ENCODE measurements at places on chromosomes 7 and 10.

DNA sequence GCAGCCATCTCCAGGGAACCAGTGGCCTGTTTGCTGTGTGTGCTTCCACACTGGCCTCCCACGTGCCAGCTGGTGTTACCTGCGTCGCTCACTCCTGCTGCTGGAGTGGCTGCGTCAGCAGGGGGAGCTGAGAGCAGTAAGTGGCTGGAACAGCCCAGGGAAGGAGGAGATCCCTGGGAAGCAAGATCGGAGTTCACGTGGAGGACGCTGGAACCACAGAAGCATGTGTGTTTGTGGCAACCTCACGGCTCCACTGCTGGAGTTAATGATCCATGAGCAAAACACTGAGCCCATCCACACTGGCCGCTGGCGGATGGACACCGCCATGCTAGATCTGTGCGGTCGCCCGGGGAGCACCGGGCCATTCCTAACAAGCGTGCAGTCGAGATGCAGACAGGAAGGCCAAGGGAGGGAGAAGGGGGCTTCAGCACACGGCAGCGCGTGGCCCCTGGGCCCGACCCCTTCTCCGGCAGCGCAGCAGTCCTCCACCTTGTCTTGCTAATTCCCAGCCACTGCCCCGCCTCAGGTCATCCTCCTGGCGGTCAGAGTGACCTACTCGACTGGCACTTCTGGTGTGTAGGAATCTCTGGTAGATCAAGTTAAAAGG is 68.5 kb upstream of the EEPD1 start:
- no peak for DNase-seq

GRCh38 chr7:158448430-158449100 is 139.1 kb downstream of the PTPRN2 start:
- DNase-seq = no peak

GRCh38 chr7:147595042-147595441 is 995.5 kb upstream of the C7orf33 start:
- DNase-seq = no peak

DNA sequence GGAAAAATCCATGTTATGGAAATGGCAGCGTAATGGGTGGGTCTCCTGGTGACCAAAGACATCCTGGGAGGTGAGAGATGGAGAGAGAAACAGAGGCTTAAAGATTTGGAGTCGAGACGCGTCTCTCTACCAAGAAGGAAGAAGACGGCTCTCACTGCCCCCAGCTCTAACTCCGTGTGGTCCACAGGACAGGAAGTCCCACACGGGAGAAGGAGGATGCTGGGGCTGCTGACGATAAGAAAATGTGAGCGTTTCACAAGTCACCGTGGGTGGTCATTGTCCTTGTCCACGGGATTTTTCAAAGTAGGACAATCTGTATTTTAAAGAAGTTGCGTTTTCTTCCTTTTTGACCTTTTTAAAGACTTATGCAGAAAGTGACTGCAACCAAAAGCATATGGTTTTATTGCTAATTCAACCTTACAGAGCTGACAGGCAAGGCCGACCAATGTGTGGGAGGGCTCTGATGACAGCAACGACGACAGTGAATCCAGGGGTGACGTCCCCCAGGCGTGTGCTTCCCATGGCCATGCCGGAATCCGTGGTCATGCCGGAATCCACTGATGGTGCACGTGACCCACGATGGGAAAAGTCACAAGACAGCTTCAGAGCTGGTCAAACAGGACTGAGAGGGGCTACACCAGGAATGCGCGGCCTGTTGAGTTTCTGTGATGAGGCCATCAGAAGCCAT is 341.2 kb downstream of the PTPRN2 start:
- no peak for DNase-seq

GRCh38 chr7:72805526-72806494 is 22.2 kb downstream of the TYW1B start:
- DNase-seq = no peak

- no peak for DNase-seq
Observed at GRCh38 chr7:82760074-82760473, 316.5 kb upstream of the CACNA2D1 start.

DNA sequence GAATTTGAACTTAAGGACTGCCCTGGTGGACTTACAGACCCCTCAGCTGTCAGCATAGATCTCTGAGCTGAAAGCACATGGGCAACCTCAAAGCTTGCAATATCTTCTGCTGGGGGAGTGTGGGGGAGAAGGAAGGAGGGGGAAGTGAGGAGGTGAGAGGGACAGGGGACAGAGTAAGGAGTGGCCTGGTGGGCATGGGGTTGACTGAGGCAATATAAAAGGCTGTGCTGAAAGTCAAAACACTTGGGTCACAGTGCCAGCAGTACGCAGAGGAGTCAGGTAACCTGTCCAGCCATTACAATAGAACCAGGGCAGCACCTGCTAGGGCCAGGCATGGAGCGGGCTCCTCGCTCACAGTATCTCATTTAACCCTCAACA is 43.2 kb downstream of the PPP1R3C start:
- DNase-seq = no peak

GRCh38 chr10:49079072-49079471 is 36.2 kb downstream of the VSTM4 start:
- DNase-seq = no peak

GRCh38 chr7:84697506-84697905 is 489.4 kb downstream of the SEMA3D start:
- no peak for DNase-seq

GRCh38 chr10:308572-309085 is 173.4 kb downstream of the ZMYND11 start:
- DNase-seq = no peak

DNA sequence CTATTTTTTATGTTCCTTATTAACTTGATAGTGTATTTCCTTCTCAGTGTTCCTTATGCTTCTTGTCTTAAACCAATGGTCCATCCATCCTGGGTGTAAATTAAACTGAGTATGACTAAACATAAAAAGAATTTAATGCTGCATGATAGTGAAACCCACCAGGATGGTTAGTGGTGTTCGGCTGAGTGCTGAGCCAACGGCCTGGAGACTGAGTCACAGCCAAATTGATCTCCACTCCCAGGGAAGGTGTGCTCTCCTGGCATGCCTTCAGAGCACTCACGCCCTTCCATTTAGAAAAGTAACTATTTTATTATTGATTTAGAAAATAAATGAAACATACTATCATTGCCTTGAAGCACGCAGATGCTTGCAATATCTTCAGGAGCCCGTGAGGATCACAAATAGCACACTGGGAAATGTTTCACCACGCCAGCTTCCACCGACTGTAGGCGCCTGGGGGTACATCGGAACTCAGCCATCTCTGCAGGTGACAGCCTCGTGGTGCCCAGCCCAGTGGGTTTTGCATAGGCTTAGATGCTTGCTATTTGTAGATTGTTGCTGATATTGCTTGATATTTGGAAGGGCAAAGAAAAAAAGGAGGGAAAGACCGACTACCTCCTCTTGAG is 40.0 kb upstream of the LOXL4 start:
- no peak for DNase-seq

DNA sequence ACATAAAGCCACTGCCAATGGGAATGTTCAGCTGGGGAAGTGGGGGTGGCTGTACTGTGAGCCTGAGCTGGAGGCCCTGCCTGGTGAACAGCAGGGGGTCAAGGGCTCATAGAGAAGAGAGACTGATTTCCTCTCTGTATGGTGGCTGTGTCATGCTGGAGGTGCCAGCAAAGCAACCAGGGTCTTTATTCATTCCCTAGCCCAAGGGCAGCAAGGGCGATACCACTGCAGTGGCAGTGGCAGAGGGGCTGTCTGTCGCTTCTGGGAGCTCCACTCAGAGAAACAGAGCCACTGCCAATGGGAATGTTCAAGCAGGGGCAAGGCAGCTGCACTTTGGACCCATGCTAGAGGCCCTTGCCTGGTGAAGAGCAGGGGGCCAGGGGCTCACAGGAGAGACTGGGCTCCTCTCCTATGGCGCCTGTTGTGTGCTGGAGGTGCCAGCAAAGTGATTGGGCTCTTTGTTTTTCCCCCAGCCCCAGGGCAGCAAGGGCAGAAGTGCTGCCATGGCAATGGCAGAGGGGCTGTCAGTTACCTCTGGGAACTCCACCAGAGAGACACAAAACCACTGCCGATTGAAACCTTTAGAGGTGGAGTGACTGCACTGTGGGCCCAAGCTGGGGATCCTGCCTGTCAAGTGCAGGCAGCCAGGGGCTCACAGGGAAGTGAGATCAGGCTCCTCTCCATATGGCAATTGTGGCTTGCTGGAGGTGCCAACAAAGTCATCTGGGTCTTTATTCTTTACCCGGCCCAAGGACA is 545.1 kb downstream of the SH2D4B start:
- DNase-seq = no peak

DNA sequence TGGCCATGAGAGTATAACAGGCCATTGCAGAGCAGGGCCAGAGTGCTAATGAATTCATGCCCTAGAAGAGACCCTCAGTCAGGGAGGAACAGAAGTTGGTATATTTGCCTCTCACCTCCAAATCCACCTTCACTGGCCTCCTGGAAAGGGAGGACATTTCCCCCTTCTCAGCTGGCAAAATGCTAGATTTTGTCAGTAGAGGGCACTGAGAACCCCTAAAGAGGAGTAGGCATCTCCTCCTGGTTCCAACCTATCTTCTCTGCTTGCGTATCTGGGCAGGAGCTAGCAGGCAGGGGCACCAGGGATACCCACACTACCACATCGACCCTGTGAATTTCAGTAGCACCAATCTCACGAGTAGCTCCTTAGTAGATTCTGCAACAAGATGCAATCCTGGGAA is 79.8 kb upstream of the GHITM start:
- no peak for DNase-seq

DNA sequence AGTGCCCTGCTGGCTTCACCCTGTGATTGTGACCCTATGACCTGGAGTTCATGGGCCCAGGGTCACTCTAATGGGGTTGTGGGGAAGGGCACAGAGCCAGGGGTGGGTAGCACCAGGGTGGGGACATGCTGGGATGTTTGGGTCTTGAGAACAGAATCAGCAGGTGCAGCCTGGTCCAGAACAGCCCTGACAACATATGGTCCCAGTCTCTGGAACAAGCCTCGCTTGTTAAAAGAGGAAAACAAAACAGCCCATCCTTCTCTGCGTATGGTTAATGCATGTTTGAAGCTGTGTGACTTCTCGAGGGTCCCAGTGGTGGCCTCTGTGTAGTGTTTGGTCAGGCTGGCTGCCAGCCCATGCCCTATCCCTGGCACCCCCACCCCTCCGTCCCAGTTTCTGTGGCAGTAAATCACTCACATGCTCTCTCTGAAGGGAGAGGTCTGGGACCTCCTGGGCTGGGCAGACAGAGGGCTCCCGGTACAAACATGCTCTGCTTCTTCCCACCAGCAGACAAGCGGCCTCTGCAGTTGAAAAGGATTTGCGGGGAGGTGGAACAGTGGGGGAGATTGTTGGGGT is 79.4 kb downstream of the FAM241B start:
- DNase-seq = no peak

DNA sequence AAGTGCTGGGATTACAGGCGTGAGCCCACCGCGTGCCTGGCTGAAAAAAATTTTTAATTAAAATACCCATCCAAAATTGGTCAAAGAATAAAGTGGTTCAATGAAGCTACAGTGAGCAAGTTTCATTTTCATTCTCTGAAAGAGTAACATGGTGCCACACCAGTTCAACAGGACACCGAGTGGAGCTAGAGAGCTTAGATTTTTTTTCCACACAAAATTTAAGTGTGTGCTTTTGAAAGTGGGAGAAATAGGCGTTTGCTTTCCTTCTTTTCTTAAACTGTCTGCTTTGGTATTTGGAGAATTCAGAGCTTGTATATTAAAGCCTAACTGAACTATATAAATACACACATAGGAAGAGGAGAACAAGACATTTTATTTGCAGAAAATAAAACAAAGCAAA is 43.4 kb downstream of the BPGM start:
- no peak for DNase-seq

DNA sequence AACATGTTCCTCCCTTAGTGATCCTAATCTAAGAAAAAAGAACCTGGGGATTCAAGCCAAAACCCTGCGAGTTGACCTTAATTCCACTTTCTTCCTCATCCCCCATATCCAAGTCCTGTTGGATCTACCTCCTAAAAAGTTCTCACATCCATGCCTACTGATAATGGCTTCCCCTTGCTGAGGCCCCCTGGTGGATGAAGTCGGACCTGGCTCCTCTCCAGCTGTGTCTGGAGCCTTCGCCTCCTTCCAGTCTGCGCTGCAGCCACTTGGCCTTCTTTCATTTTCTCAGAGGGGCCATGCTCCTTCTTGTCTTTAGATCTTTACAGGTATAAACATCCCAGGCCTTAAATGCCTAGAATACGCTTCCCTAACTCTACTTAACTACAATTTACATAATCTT is 8.1 kb downstream of the PDE1C start:
- DNase-seq = no peak

DNA sequence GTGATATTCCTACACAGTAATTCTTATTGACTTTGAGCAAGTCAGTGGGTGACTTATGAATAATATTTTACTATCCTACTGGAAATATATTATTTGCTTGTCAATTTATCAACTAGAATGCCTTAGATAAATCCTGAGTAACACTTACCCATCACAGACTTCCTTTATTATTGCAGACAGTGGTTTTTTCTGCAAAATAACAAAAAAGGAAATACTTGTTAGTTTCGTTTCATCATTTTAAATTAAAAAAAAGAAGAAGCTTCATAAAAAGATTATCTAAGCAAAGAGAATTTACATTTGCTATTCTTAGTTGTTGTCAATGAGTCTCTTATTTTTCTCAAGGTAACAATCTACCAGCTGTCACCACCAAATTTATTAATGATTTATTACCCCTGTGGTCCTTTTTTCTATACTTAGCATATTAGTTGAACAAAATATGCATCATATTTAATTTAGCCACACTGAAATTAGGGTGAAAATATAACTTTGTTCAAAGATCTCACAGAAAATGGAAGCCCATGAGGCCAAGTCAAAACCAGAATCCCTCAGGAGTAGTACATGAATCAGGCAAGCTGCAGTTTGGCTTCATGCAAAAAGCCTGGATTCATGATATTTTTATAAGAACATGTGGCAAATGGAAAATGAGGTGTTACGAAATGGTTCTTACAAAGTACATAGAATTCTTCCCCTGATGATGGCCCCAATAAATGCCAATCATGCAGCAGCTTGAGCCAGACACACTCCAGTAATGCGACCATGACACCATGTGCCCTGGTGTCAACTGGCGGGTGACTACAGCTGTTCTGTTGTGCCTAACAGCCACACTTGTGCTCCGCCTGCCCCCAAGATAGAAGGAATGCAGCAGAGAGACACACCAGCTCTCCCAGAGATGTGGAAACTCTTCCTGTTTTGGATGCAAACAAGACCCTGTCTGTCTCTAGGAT is 132.6 kb downstream of the ELMO1 start:
- DNase-seq = no peak

- no peak for DNase-seq
Observed at GRCh38 chr10:46255801-46256747, 30.7 kb upstream of the ANTXRL start.

DNA sequence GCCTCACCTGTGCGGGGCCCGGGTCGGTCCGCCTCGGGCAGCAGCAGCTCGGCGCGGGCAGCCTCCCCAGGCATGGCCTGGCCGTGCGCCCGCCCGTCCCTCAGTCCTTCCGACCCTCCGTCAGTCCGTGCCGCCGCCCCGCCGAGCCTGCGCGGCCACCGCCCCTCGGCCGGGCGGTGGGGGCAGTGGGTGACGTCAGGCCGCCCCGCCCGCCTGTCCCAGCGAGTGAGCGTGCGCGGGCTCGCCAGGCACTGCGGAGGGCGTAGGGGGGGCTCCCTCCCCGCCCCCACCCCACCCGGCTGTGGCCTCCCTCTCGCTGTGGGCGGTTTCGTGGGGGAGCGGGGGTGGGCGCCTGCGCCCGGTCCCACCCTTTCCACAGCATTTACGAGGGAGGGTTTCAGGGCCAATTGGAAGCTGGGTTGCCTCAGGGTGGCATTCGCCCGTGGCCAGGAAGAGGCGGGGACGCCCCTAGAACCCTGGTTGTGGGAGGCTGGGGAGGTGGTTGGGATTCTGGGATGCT is at the start of gene NACAD:
Gene NACAD (minus strand): TSS at position 149 of the 520 bp plus-strand sequence. CDS start 75 bp downstream, at position 74.
- DNase-seq = no peak
